ENCODE measurements at places on chromosomes 11 and 22.

DNA sequence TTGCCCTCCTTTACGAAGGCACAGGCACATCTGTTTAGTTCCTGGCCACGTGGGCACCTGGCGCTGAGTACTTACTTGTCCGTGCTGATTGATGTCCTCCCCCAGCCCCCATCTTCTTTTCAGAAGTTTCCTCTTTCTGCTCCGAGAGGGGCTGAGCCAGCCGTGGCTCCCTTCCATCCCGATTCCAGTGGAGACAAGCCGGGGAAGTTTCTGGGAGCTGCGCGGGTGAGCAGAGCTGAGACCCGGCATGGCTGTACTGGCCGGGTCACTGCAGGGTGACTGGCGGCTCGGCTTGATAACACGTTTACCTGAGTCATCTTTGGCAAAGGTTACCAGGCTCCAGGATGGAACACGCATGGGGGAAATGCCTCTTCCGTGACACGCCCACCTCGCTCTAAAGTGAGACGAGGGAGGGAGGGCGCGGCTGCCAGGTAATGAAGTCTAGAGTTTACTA is 45.4 kb upstream of the ATXN10 start:
- DNase-seq = no peak

GRCh38 chr22:36055376-36056295 is 27.0 kb upstream of the RBFOX2 start:
- no peak for DNase-seq

- no peak for DNase-seq
Observed at GRCh38 chr22:42490243-42490832, 29.3 kb downstream of the RRP7A start.

DNA sequence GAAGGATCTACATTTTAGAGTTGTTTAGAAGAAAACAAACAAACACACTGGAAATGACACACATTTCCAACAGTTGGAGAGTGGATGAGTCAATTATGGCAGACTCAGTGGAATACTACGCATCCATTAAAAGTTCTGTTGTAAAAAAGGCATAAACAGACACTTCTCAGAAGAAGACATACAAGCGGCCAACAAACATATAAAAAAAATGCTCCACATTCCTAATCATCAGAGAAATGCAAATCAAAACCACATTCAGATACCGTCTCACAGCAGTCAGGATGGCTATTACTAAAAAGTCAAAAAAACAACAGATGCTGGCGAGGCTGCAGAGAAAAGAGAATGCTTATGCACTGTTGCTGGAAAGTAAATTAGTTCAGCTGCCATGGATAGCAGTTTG is 298.2 kb downstream of the DDX10 start:
- no peak for DNase-seq

GRCh38 chr11:65997286-65997685 is 4.7 kb downstream of the EIF1AD start:
- no peak for DNase-seq

DNA sequence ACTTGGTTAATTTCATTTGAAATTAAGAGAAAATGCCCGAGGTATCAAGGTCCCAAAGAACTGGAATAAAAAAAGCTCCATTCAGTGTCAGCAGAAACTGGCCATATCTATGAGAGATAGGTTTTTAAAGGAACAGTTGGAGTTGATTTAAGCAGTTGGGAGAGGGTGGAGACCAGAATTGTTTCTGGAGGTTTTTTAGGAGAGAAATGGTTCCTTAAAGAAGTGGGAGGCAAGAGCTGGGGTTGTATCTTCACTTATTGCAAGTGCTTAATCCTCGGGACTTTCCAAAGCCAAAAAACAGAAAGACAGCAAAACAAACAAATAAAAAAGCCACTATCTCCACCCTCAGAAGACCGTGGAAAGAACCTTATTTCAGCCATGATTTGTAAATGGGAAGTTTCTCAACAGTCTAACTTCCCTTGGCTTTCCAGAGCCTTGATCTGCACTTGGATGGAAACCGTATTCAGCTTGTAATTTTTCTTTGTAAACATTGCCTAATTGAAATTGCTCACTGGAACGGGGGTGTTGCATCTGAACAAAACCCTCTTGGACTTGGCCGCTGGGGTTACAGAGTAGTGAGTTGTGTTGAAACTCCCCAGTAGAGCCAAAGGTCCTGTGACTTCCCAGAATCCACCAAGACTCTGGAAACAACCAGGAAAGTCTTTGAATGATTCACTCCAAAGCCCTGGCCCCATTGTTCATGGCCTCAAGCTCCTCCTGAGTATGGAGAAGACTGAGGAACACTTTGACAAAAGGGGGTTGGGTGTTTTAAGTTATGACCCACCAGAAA is 115.6 kb downstream of the SLC1A2 start:
- no peak for DNase-seq

GRCh38 chr11:3953327-3953726 is 97.9 kb downstream of the STIM1 start:
- no peak for DNase-seq

DNA sequence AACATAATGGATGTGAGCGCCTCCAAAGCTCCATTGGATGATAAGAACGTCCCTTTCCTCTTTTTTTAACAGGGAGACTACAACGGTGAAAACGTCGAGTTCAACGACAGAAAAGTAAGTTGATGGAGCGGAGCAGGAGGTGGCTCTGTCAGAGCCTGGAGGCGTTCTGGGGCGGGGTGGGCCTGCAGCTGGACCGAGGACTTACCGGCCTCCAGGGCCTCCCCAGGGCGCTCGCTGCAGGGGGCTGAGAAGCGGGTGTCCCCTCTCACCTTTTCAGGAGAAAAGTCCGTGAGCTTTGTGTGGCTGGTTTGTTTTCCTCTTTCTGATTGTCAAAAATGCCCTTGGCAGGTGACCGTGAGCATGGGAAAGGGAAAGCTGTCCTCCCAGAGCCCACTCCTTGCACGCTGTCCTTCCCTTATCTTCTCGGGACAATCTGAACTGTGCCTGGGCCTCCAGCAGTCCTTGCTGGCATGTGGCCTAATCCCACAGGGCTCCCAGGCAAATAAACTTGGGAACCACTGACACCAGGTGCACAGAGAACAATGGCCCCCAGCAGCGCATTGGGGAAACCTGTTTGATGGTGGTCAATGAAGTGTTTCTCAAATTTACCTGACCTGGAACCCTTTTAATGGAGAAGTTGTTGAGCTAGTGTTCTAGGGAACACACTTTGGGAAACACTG is 38.4 kb downstream of the ANO1 start:
- no peak for DNase-seq
